Upper lobe of left lung (tissue), 6 donors: ENCODE measurements at places on chromosomes 4 and X. TPM values are rescaled to one million over a fixed set of nuclear protein-coding genes. Genes with fewer than 3 reads are reported as not detected.

GRCh38 chrX:24241822-24242648 lies 71.8 kb downstream of the SUPT20HL2 start:
- DNase-seq, result no peak

Gene BANK1
- total RNA-seq, result 25.5 TPM

- DNase-seq, result no peak
Observed at GRCh38 chr4:60652933-60653332, 547.2 kb upstream of the ADGRL3 start.

GRCh38 chr4:119835613-119835910 lies 207.0 kb upstream of the PDE5A start:
- DNase-seq, result no peak

DNA sequence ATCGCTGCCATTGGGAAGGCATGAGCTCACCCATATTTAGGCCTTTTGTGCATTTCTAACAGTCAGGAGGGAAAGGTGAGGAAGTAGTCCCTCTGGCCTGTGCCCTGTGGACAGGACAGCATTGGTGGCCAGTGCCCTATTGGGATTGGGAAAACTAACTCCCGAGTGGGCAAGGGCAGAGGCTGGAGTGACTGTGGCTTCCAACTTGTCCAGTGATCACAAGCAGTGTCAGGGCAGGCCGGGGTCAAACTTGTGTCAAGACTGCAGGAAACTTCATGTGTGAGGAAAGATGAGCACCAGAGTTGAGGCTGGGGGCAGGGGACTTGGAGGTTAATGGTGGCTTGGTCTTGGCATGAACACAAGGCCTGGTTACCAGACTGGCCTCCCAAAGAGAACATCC lies 286.2 kb upstream of the FAM47C start:
- DNase-seq, result no peak

DNA sequence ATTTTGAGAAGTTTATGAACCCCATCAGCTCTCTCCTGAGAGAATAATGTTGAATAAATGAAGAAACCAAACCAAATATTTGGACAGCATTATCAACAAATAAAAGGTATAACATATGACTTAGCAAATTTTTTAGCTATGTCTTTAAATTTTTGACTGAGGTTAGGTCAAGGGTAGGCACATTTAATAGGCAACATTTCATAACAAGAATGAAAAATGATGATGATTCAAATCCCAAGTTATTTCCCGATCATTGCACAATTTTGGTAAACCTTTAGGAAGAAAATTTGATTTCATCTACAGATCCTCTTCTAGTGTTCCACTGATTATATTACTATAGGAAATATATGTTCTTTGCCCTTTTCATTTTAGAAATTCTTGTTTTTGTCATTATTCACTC lies 123.7 kb upstream of the TLR3 start:
- DNase-seq, result no peak

- DNase-seq, result no peak
Observed at GRCh38 chrX:107829878-107830277, 4.2 kb downstream of the MID2 start.

GRCh38 chr4:1030031-1030430 lies 18.6 kb downstream of the FGFRL1 start:
- no peak for DNase-seq
